Diencephalon (tissue), 1 donor: ENCODE measurements at places on chromosomes 12 and 14. TPM values are rescaled to one million over a fixed set of nuclear protein-coding genes. Genes with fewer than 3 reads are reported as not detected.

Gene CFAP54
- total RNA-seq = 36.0 TPM

Gene NANOG
- total RNA-seq = not detected

Gene CIPC
- total RNA-seq = 46.1 TPM

Gene PIWIL1
- total RNA-seq = 0.23 TPM

Gene WASHC4
- 82.1 TPM for total RNA-seq

Gene AICDA
- not detected for total RNA-seq

Gene PLCZ1
- total RNA-seq = 2.3 TPM

Gene RERG
- 9.0 TPM for total RNA-seq
